ENCODE measurements at places on chromosomes 4 and X. TPM values are rescaled to one million over a fixed set of nuclear protein-coding genes. Genes with fewer than 3 reads are reported as not detected.

DNA sequence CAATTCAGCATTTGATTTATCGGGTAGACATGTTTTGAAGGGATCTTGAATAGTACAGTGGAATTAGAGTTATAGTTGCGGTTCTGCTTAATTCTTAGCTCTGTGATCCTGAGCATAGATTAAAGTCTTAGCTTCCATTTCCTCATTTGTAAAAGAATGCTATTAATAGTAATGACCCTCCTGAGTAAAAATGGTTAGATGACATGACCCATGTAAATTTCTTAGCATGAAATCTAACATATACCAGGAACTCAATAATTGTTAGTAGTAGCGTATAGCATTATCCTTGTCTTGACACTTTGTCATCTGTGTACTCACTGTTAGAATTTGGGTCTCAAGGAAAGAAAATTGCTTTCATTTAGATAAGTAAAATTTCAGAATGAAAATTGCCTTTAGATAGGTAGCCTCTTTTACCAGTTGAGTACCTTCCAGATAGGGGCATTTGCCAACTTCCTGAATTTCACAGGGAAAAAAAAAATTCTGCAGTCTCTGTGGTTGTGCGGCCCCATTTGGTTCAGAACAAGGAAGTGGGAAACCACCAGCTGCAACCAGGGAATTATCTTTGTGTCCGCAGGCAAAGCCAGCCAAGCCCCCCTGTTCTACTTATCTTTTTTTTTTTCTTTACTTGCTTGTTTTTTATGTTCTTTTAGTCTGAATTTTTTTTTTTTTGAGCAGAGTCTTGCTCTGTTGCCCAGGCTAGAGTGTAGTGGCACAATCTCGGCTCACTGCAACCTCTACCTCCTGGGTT, 86.9 kb downstream of the TMEM164 start:
- no peak for DNase-seq

GRCh38 chrX:15718283-15718970, 19.6 kb upstream of the CA5B start:
- no peak for DNase-seq

GRCh38 chr4:16006771-16007446, 43.9 kb upstream of the FGFBP2 start:
- DNase-seq, result no peak

DNA sequence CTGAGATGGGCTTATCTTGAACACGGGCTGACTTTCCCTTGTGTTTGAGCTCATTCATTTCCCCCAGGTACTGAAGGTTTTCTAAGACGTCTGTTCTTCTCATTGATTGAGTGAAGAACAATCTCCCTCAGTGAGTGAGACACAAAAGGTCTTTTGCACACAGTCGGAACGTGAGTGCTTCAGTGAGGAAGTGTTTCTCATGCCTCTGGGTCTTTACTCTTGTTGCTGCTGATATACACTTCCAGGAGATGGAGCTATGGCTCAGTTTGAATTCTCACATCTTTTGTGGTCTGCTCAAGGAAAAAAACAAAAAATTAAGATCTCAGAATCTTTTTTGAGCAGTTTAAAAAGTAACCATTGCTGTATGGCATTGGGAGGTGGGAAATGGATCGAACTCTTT, 981.9 kb upstream of the TENM3 start:
- peak; percentile 11 for DNase-seq

Gene ABRAXAS1
- 31.6 TPM for polyA plus RNA-seq

Measured in renal pelvis (tissue), 12 donors.